ENCODE measurements at places on chromosomes 5 and 9.

DNA sequence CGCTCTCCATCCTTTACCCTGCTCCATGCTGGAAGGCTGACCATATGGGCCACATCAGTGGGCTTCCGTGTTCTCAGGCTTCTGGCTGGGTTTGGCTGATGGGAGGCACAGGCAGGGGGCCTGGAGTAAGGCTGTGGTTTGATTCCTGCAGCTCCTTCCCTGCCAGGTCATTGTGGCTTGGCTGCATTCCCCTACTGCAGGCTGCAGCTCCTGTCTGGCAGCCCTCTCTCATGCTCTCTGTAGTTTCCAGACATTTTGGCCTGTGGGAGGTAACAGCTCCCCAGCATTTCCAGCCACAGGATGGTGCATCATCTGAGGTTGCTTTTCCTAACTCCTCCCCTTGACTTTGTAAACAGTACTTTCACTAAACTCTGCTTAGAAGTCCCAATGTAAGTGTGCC is 102.0 kb upstream of the PTPN3 start:
- DNase-seq, result no peak

DNA sequence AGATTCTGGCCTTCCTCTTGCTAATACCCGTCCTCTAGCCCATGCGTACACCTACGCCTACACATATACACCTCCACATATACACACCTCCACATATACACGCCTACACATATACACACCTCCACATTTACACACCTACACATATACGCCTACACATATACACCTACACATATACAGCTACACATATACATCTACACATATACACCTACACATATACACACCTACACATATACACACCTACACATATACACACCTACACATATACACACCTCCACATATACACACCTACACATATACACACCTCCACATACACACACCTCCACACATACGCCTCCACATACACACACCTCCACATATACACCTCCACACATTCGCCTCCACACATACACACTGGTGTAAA is 27.2 kb downstream of the AK3 start:
- peak; percentile 24 for DNase-seq

DNA sequence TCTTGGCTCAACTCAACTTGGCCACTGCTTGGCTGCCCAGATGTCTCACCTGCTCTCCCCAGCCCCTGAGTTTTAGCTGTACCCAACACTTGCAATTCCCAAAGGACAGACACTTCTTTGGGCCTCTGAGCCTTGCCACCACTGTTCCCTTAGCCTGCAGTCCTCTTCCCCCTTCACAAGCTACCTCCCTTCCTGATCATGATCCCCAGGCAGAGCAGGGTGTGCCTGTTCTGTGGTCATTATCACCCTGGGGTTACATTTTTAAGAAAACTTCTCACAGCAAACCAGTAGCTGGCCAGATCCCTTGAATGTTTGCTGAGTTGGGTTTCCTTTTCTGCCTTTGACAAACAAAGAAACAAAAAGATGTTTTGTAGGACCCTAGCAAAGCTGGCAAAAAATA is 87.5 kb upstream of the PRRC1 start:
- DNase-seq, result no peak

DNA sequence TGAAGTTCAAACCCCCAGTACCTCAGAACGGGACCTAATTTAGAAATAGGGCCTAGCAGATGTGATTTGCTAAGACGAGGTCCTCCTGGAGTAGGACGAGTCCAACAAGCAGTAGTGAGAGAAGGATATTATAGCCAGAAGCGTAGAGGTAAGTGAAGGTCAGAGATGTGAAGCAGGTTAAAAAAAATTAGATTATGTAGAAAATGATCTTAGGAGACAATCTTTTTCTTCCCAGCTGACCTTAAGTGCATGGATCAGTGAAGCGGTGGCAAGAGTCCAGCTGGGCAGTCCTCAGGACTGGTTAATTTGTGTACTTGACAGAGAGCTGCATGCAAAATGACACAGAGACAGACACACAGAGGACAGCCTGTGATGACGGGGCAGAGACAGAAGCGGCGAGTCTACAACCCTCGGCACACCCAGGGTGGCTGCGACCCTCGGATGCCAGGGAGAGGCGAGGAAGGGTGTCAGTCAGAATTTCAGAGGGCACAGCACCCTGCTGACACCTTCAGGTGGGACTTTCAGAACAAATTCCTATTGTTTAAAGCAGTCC is 131.4 kb upstream of the IRX4 start:
- DNase-seq, result no peak

DNA sequence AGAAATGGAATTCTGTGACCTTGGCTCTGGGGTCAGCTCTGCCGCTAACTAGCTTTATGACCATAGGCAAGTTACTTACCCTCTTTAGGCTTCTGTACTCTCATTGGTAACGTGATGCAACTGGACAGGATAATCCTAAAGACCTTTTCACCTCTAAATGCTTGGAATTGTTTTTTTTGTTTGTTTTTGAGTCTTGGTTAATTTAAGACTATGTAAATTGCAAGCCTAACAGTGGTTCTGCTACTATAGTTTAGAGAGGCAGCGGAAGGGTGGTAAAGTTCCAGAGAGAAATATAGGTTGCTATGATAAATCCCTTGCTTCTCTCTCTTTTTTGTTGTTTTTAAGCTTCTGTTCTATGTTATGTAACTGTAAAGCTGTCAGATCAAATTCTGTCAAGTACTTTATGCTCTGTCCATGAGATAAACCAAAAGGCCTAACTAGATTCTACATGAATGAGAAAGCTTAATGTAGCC is 17.6 kb downstream of the FAM169A start:
- no peak for DNase-seq

GRCh38 chr5:1129711-1130055 is 17.8 kb upstream of the SLC12A7 start:
- no peak for DNase-seq

DNA sequence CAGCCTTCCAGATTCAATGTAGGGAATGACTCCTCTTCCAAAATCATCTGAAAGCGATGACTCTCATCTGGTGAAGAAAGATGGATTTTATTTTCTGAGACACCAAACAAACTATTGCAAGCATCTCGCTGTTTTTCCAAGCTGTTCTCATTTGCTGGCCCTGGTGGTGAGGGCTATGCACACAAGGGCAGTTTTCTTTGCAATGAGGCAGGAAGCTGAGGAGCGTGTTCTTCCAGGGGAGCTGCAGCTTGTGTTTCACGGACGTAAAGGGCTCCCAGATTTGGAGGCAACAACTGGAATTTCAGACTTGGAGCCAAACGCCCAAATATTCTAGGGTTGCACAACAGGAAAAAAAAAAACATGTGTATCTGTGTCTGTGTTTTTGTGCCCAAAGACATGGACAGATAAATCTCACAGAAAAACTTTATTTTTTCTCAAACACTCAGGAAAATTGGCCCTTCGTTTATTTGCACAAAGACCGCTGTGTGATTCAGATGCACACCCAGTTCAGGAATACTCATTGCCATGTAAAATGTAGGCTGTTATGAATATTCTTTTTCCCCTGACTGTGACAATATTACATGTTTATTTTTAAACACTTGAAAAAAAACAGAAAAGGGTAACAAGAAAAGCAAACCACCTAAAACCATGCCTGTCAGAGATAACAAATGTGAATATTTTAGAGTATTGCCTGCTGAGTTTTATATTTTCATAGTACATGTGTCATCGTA is 151.3 kb downstream of the GAS1 start:
- no peak for DNase-seq

DNA sequence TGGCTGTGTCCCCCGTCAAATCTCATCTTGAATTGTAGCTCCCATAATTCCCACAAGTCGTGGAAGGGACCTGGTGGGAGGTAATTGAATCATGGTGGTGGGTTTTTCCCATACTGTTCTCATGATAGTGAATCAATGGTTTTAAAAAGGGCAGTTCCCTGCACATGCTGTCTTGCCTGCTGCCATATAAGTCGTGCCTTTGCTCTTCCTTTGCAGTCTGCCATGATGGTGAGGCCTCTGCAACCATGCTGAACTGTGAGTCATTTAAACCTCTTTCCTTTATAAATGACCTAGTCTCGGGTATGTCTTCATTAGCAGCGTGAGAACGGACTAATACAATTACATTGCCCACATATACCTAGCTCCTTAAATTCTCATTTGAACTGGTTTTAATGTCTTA is 353.0 kb upstream of the KLF4 start:
- no peak for DNase-seq

- DNase-seq, result no peak
Observed at GRCh38 chr9:19026375-19026774, 6.6 kb downstream of the SAXO1 start.

- DNase-seq, result peak; percentile 22
Observed at GRCh38 chr5:152514827-152515397, 109.8 kb upstream of the NMUR2 start.

- DNase-seq, result no peak
Observed at GRCh38 chr5:137648361-137648760, 87.5 kb downstream of the KLHL3 start.

- no peak for DNase-seq
Observed at GRCh38 chr9:135060461-135061116, 26.9 kb upstream of the OLFM1 start.

GRCh38 chr5:162824360-162824759 is 613.0 kb upstream of the CCNG1 start:
- DNase-seq, result no peak

DNA sequence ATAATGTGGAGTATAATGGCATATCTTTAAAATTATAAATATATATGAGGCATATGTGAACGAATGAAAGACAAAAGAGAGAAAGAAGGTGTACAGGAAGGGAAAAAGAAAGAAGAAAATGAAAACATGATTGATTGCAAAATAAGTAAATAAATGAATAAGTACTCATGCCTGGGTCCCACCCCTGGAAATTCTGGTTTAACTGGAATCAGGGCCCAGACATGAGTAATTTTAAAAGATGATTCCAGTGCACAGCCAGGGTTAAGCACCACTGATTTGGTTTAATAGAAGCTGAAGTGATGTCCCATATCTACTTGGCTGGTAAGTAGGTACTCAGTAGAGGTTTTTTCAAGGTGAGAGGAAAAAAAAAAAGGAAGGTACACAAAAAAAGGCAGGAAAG is 34.0 kb upstream of the HOMER1 start:
- no peak for DNase-seq

- no peak for DNase-seq
Observed at GRCh38 chr5:113151641-113152379, 175.2 kb downstream of the DCP2 start.

DNA sequence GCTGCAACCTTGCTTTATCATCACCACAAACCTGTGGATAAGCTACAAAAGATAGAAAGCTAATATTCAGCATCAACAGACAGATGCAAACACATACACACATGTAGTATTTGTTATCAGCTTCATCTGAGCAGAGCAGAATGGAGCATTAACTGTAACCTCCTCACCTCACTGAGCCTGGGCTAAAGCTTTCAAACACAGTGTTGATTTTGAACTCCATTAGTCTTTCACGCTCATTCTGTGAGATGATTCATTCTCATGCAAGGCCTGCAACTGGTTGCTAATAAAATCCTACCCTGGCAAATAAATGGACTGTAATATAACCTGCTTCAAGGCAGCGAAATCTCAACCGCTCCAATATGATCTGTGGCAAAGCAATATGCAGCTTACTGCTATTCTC is 1360.6 kb upstream of the ACO1 start:
- no peak for DNase-seq

DNA sequence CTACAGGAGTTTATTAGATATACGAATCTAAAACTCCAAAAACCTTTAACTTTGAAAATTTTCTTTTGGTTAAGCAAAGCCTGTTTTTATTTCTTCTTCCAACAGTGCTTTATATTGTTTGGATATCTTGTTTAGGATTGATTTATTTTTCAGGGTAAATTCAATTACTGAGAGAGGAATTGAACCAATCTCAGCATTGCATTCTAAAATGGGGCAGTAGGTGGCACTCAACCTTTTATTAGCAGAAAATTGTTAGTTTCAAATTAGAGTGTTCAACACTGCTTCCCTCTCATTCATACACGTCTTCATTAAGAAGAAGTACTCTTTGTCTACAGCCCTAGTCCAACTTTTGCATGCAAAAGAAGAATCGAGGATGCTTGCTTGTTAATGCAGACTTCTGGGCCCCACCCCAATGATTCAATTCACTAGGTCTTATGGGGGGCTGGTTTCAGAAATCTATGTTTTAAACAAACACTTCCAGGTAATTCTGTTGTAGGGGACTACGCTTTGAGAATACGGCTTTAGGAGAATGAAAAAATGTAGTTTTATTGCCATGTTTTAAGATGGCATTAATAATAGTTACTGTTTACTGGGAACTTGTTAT is 26.6 kb downstream of the MRPL22 start:
- DNase-seq, result peak; percentile 18

- no peak for DNase-seq
Observed at GRCh38 chr5:137937994-137938750, 48.9 kb downstream of the PKD2L2 start.

- DNase-seq, result no peak
Observed at GRCh38 chr5:87127956-87128687, 139.6 kb upstream of the RASA1 start.

- no peak for DNase-seq
Observed at GRCh38 chr5:63963926-63964325, 1.7 kb upstream of the HTR1A start.

GRCh38 chr9:81683704-81684103 is 5.6 kb downstream of the TLE1 start:
- no peak for DNase-seq

- no peak for DNase-seq
Observed at GRCh38 chr5:14557203-14557770, 24.3 kb upstream of the OTULINL start.

DNA sequence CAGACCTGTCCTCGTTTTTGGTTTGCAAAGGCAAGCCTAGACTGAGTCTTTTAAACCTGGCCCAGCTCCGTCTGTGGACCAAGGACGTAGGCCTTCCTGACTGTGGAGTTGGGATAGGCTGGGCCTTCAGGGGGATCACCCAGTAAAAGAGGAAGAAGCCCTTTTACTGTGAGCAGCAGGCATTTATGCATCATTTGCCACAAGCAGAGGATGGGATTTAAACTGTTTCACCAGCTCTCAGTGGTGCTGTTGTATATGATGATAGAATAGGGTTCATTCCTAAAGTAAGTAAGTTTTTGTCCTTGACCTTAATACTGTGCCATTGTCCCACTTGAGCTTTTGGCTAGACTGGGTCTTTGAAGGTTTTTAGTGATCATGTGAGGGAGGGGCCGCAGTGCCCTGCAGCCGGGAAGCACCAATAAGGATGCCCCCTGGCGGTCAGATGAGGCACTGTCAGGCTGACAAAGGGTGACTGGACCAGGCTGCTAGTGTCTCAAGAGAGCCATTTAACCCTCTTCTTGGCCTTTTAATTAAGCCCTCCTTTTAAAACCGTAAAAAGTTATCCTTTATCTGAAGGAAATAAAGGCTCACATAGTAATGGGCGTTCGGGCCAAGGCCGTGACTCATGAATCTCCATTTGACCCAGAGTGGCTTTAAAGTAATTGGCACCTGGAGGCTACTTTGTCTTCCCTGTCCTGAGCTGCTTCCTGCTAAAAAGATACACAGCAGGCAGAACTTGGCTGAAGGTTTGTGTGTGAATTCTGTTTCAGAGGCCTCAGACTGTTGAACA is 74.0 kb downstream of the UBAP1 start:
- peak; percentile 86 for DNase-seq

- no peak for DNase-seq
Observed at GRCh38 chr5:9160747-9161146, 385.1 kb downstream of the SEMA5A start.

All from erythroblast (primary cell).